Upper lobe of left lung (tissue), 6 donors: ENCODE measurements at places on chromosomes 7 and 10.

GRCh38 chr7:50835156-50835555 is 52.5 kb upstream of the GRB10 start:
- no peak for DNase-seq

GRCh38 chr7:84002348-84002747 is 192.2 kb downstream of the SEMA3A start:
- no peak for DNase-seq

- no peak for DNase-seq
These were observed 22.3 kb downstream of the CABCOCO1 start for GRCh38 chr10:61684894-61685507.

DNA sequence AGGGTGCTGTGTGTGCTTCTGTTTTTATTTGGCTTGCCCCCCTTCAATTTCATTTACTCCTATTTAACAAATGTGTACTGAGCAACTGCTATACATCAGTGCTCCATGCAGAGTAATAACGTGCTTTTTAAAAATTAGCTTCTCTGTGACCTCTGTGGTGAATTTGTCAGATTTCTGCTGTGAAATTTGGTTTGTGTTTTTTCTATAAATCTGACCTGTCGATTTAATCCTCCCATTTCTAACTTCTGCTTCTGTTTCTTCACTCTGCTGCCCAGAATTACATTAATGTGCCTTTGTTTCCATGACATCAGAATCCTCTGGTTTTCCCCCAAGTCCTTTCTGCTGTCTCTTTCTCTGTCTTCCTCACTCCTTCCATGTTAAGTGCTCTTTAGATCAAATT is 123.8 kb upstream of the CACNA2D1 start:
- DNase-seq: no peak

DNA sequence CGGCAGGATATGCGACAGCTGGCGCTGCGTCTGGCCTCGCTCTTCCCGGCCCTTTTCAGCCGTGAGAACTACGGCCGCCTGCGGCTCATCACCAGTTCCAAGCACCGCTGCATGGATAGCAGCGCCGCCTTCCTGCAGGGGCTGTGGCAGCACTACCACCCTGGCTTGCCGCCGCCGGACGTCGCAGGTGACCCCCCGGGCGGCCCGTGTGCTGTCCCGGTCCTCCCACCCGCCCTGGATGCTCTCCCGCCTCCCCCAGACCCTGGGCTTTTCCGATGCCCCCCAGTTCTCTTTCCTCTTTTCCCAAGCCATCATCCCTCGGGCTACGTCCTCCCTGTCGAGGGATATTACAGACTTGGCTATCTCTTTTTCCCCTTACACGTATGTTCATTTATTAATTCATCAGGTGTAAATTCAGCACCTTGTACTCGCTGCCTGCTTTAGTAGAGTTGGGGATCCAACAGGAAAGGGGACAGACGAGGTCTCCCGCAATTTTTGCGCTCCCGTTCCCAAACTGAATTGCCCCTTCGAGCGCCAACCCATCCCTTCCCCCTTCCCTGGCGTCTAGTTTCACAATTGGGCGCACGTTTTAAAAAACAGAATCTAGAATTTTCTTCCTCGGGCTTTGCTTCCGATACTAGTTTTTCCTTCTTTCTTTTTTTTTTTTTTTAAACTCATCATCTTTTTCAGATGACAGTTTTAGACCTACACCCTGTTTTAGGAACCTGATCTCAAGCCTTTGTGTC is 846 bp downstream of the MINPP1 start:
- peak; percentile 74 for DNase-seq
